NCI-H2171 (cell line): ENCODE measurements at places on chromosomes 11 and 22.

DNA sequence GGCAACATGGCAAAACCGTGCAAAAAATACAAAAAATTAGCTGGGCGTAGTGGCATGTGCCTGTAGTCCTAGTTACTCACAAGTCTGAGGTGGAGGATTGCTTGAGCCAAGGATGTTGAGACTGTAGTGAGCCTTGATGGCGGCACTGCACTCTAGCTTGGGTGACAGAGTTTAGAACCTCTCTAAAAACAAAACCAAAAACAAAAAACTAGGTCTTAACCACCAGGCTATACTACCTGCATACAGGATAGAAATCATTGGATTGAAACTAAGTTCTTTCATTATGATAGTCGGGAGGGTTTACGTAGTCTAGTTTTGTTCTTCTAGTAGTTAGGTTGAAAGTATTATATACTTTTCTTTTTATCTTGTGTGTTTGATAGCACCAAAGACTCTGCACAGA is 5.8 kb downstream of the RNF214 start:
- DNase-seq, result no peak

DNA sequence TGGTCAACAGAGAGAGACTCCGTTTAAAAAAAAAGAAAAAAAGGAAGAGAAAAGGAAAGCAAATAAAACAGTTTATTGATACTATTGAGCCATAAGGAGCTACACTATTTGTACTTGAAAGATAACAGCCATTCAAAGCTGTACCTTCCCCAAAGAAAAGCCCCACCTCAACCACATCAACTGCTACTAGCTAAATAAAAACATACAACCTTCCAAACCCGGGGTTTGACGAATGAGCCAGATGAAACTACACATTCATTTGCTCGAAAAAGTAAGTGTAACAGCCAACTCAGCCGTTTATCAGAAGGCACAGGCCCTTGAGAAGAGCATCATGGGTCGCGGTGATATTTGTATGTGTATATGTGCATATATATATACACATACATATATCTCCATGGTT is 78.4 kb downstream of the SIK3 start:
- no peak for DNase-seq

- no peak for DNase-seq
Measured at GRCh38 chr22:28120691-28121592, 201.9 kb upstream of the PITPNB start.

DNA sequence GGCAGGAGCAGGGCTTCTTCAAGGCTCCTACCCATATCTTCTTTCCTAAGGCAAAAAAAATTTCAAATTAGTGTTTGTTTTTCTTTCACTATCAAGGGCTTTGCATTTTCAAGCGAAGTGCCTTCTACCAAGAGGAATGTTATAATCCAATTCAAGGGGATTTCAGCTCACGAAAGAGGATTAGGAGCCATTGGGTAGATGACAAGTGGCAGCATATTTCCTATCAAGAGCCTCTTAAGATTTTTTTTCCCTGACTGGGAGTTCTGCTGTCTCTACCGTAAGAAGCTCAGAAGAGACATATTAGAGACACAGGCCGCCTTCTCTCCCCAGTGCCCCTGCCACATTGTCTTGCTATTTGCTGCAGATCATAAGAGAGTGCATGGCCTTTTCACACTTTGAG is 55.9 kb upstream of the BMAL1 start:
- no peak for DNase-seq

GRCh38 chr22:39363751-39364515 is 14.1 kb downstream of the SYNGR1 start:
- DNase-seq, result no peak

- no peak for DNase-seq
Measured at GRCh38 chr11:70226183-70226582, 23.1 kb downstream of the FADD start.

DNA sequence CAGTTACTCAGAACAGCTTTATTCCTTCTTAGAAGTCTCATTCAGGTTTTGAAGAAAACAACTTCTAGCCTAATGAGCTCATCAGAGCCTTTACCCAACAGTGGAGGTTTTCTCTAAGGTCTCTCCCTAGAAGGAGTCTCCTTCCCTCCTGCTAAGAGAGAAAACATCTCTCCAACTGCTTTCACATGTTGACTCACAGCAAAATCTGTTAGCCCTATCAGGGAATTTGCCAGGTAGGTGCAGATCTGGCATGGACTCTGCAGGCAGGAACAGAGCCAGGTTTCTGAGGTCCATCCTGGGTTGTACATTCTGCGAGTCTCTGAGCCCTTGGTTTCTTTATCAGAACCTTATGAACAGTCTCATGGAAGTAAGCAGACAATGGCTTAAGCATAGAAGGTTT is 214.4 kb downstream of the HIPK3 start:
- DNase-seq, result no peak

GRCh38 chr11:132604431-132604830 is 927.9 kb downstream of the OPCML start:
- DNase-seq, result no peak

GRCh38 chr11:40179541-40179940 is 1279.9 kb downstream of the LRRC4C start:
- no peak for DNase-seq

- DNase-seq, result no peak
Measured at GRCh38 chr22:27340047-27340446, 461.5 kb downstream of the MN1 start.

GRCh38 chr11:72232260-72233055 is 7.9 kb downstream of the INPPL1 start:
- DNase-seq, result no peak

DNA sequence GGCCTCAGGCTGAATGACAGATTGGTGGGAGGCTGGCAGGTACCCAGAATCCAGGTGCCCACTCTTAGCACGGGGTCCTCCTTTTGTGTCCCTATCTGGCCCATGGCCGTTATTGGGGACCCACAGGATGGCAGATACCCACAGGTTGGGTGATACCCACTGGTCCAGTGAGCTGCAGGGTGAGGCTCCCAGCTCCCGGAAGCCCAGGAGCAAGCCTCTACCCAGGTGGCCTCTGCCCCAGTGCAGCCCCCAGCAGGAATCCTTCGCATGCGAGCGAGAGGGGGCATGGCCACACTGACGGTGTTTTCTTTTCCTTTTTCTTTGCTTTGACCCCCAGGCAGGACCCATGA is 116.1 kb downstream of the PHF21B start:
- DNase-seq, result no peak

DNA sequence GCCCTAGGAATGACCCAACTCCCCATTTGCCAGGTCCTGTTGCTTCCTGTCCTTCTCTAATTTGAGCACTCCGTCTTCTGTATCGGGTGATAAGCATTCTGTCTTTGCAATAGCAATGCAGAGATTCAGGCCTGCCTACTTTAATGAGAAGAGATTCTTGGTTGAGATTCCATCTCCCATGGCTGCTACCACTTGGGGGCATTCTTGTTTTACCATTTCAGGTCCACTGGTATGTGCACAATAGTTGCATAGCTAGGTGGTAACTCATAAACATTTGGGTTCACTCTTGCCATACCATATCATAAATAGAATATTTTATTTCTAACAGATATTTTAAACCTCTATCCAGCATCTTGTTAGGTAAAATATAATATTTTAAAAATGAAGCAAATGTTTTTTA is 34.4 kb upstream of the CALCB start:
- no peak for DNase-seq

DNA sequence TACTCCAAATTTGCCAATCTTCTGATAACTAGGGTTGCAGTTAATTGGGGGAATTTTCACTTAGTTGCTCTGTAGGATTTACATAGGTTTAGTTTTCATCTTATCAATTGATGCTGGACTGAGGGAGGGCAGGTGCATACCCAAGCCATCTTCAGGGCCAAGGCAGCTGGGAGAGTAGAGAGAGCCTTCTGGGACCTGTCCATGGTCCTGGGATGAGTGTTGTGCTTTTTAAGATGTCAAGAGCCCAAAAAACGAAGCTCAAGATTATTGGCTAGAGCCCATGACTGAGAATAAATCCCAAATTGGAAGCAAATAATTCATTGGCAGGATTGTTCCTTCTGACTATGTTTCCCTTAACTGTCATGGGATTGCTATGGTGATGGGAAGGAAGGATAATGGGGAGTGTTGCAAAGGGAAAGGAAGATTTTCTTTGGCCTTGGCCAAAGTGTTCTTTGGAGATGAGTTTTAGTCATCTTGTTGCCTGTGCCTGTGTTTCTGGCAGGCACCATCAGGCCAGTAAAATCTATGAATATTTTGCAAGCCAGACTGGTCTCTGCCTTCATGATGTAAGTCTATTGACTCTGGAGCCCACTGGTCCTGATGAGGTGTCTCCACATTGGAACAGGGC is 4.5 kb downstream of the SLC22A6 start:
- no peak for DNase-seq

DNA sequence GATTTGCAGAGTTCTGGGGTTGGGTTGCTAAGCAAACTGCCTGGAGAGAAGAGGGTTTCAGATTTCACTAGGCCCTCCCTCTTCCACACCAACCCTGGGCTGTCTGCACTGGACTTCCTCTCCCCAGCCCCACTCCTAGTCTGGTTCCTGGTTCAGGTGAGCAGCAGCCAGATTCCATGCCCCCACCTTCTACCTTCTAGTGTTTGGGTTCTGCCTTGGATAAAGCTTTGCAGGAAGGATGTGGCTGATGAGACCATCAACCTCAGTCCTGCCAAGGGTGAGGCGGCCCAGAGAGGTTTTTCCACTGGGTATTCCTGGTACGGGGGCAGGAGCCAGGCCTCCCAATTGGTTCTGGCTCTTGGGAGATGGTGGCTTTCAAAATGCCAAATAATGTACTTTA is 68.3 kb downstream of the BCR start:
- no peak for DNase-seq

GRCh38 chr11:117678658-117679406 is 118.2 kb downstream of the DSCAML1 start:
- DNase-seq, result no peak

- DNase-seq, result peak; percentile 34
Measured at GRCh38 chr11:120952461-120953434, 71.2 kb upstream of the TBCEL start.

DNA sequence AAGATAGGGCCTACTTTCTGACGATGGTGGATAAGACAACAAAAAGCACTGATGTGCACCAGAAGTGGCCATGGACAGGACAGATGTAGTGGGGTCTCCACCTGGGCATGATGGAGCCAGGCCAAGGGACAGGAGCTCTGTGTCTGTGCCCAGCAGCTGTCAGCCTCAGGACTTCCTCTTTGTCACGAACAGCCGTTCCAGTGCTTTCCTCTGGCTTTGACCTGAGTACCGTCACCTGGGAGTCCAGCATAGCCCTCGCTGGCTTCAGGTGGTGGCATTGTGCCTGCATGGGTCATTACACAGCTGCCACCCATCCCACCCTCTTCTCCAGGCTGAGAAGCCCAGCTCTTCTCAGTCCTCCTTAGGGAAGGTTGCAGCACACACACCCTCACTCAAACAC is 137.8 kb downstream of the GRIK4 start:
- DNase-seq, result no peak

DNA sequence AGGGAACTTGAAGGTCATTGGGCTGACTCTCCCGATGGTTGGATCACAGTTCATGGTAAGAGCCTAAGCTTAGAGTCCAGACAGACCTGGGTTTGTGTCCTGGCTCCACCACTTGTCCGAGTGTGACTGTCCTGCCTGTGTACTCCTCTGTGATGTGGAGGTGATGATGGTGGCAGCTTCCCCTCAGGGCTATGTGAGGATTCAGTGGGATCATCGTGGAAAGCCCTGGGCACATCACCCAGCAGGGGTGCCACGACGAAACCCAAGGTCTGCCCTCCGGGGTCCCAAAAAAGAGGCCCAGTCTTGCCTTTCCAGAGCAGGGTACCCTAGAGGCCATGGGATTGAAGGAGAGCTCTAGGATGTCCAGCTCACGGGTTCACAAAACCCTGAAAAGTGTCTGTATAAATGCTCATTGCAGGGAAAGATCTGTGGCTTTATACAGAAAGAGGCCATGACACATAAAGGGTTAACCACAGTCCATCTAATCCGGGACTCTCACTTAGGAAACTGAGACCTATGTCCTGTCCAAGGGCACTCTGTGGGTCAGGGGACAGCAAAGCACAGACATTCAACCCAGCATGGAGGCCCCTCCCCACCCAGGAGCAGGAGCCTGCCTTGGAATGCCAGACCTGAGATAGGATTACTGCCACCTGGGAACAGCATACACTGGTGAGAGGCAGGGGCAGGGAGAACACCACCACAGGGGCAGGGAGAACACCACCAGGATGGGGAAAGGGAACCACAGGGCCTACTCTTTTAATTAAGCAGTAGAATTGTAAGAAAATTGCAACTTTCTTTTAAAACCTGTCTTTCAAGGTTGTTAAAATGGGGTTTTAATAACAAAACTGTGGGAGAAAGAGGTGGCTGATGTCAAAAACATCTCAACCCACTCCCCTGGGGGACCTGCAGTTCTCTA is 51.3 kb downstream of the IGLL5 start:
- DNase-seq, result no peak

DNA sequence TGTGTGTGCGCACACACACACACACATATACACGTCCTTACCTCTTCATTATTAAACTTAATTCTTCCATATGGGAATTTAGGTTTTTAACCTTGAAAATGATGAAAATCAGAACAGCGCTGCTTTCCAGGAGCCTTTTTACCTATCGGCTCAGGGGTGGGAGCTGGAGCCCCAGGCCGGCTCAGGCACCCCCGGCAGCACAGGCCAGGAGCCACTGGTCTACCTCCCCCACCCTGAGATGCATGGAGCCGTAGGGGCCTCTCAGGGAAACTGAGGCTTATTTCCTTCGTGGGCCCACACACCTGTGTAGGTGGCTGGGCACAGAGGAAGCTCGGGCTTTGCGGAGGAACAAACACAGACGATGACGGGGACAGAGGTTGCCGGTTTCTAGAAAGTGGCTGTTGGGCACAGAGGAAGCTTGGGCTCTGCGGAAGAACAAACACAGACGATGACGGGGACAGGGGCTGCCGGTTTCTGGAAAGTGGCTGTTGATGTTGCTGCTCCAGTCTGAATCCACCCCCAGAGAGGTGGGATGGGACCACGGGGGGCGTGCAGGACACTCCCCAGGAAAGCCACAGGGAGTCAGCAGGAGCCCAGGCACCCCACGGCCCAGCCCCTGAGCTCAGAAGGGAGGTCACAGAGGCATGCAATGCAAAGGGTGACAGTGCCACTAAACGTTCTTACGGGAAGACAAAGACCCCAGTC is 149.4 kb downstream of the BRD1 start:
- no peak for DNase-seq

- DNase-seq, result peak; percentile 62
Measured at GRCh38 chr11:65491614-65492386, 7.0 kb upstream of the MALAT1 start.

GRCh38 chr22:44032126-44032730 is 8.1 kb downstream of the PARVB start:
- DNase-seq, result no peak

DNA sequence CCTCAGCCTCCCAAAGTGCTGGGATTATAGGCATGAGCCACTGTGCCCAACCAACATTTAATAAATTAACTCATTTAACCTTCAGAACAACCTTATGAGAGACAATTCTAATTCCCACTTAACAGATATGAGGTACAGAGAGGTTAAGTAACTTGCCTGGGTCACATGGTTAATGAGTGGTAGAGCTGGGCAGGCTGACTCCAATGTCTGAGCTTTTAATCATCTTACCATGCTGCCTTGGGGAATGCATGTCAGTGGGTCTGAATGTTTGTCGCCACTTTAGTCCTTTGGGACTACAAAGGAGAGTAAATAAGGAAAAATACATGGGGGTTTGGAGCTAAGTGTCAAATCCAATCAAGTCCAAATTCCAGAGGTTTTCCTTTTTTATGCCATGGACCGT is 11.2 kb upstream of the PIK3C2A start:
- DNase-seq, result no peak
